ENCODE measurements at places on chromosomes 3 and 15.
A peak's percentile ranks its signal among the peaks of the same experiment; 100 is the strongest.

GRCh38 chr15:72515591-72516389, 41.7 kb downstream of the ARIH1 start:
- no peak for DNase-seq

DNA sequence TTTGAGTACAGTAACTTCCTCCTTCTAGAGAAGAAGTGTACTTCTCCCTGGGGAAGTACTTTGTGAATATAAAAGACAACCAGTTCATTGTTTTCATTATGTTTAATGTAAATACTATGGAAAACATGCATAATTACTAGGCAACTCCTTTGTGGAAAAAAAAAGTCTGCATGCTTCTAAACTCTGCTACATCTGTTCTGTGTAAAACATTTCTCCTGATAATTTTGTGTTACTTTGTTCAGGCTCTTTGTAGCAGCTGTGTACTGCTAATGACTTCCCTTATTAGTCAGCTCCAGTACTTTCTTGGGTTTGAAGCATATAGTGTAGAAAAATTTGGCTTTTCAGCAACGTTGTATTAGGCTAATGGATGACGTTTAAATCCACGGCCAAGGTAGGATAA, 111.6 kb downstream of the FEZF2 start:
- no peak for DNase-seq

- DNase-seq = no peak
Measured at GRCh38 chr3:64266983-64267382, 41.7 kb upstream of the PRICKLE2 start.

DNA sequence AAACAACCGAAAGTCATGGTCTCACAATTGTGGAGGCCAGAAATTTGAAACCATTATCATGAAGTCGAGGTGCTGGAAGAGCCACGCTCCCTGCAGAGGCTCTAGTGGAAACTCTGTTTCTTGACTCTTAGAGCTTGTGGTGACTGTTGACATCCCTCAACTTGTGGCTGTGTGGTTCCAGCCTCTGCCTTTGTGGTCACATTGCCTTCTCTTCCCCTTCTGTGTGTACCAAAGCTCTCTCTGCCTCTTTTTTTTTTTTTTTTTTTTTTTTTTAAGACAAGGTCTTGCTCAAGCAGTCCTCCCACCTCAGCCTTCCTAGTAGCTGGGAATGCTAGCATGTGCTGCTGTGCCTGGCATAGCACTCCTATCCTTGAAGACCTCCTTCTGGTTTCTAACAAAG, 48.7 kb upstream of the CRTC3 start:
- peak; percentile 12 for DNase-seq

GRCh38 chr15:69475769-69476358, 23.2 kb downstream of the RPLP1 start:
- peak; percentile 66 for DNase-seq

- DNase-seq = no peak
Measured at GRCh38 chr3:29802057-29802456, 521.2 kb downstream of the RBMS3 start.

DNA sequence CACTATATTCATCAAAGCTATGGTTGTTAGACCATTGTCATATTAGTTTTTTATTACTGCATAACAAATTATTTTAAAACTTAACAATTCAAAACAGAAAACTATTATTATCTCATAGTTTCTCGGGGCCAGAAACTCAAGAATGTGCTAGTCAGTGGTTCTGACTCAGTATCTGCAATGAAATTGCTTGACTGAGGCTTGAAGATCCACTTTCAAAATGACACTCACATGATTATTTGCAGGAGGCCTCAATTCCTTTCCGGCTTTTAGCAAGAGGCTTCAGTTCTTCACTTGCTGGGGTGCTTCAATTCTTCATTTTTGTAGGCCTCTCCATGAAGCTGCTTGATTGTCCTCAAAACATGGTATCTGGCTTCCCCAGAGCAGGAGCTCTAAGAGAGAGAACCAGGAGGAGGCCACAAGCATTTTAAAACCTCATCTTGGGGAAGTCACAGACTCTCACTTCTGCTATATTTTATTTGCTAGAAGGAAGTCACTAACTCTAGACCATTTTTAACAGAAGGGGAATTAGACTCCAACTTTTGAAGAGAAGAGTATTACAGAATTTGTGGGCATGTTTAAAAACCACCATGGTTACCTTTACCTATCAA, 383.7 kb downstream of the MFSD1 start:
- no peak for DNase-seq

- no peak for DNase-seq
Measured at GRCh38 chr15:88704791-88705768, 66.3 kb downstream of the ISG20 start.

DNA sequence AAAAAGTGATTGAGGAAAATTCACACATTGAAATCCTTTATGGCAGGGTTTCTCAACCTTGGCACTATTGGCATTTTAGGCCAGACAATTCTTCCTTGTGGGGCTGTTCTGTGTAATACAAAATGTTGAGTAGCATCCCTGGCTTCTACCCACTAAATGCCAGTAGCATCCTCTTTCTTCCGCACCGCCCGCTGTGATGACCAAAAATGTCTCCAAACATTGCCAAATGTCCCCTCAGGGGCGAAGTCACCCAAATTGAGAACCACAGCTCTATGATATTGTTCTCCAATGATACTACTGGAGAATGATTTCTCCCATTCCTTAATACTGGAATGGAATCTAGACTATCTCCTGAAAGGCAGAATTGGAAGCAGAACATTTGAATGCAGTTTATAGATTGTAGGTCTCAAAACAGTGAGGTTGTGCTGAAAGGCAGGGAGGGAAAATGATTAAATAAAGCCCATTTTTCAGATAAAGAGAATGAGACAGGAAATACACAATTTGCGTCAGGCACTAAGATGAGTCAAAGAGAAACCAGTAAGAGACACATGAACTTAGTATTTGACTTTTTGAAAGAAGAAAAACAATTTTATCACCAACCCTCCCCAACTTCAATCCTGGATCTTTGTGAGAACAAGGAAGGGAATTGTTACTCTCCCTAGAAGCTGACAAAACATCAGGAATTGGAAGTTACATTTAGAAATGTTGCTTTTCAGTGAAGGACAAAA, 101.6 kb upstream of the TNIK start:
- DNase-seq = no peak

DNA sequence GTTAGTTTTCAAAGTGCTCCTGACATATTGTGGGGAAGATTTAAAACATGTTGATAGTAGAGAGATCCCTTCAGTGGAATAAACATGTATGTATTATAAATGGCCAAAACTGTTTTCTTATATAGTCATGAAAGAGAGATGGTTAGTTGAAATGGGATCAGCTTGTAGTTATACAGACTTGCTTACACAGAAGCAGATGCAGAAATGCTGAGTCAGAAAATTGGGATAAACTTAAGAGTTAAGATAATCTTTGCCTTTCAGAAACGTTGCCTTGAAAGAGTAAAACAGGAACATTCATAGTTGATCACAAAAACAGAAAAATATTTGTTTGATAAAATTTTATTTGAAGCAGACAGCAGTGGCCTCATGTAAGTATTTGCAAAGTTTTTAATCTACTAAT, 433.2 kb upstream of the BCHE start:
- no peak for DNase-seq

DNA sequence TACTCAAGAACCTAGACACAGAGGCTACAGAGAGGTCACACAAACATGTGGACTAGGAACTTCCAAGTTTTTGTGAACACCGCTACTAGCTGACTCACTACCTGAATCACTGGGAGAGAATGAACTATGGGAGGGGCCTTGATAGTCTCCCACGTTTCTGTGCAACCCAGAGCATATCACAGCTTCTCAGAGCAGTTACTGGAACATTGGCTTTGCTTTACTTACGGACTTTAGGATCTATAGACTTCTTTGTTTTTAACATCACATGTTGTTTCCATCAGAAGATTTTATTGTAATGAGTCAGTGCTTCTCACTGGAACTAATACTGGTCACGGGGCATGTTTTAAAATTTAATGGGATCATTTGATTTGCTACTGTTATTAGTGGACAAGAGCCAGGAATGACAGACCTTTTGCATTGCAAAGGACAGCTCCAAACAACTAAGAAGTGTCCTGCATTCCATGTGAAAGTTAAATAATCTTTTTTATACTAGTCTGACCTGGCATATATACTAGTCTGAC, 35.6 kb downstream of the RTP4 start:
- no peak for DNase-seq

GRCh38 chr3:66097647-66098046, 58.9 kb upstream of the MAGI1 start:
- no peak for DNase-seq

DNA sequence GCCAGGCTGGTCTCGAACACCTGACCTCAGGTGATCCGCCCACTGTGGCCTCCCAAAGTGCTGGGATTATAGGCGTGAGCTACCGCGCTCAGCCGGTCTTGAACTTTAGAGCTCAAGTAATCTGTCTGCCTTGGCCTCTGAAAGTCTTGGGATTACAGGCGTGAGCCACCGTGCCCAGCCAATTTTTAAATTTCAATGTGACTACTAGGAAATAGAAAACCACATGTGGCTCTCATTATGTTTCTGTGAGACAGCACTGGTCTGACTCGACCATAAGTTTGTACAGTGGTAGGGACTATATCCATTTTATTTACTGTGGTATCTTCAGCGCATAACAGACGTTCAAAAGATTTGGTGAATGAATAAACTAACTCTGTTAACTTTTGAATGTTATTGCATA, 9.1 kb downstream of the ZFAND6 start:
- DNase-seq = no peak

DNA sequence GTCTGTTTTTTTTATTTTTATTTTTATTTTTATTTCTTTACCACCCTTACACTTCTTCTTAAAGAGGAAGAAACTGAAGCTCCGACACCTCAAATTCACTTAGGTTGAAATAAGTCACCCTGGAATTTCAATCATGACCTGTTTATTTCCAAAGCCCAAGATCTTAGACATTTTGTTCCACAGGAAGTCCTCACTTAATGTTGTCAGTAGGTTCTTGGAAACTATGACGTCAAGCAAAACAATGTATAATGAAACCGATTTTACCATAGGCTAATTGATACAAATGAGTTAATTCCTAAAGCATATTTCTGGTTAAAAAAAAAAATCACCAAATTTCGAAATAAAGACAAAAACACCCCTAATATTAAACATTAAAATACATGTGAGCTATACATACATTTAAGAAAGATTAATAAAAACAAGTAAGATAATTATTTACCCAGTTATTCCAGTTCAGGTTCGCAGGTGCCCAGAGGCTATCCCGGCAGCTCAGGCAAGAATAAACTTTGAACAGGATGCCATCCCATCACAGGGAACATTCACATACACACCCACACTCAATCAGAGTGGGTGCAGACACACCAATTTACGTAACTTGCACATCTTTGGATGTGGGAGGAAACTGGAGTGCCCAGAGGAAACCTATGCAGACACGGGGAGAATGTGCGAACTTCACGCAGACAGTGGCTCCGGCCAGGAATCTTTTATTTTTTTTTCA, 391.0 kb downstream of the RAP2B start:
- DNase-seq = no peak

- peak; percentile 78 for DNase-seq
Measured at GRCh38 chr3:46987743-46988401, 8.4 kb downstream of the NBEAL2 start.

- no peak for DNase-seq
Measured at GRCh38 chr3:113741086-113741485, 5.0 kb downstream of the NAA50 start.

- DNase-seq = no peak
Measured at GRCh38 chr3:65793495-65794200, 245.1 kb downstream of the MAGI1 start.

- no peak for DNase-seq
Measured at GRCh38 chr3:152185891-152186630, 82.7 kb upstream of the MBNL1 start.

DNA sequence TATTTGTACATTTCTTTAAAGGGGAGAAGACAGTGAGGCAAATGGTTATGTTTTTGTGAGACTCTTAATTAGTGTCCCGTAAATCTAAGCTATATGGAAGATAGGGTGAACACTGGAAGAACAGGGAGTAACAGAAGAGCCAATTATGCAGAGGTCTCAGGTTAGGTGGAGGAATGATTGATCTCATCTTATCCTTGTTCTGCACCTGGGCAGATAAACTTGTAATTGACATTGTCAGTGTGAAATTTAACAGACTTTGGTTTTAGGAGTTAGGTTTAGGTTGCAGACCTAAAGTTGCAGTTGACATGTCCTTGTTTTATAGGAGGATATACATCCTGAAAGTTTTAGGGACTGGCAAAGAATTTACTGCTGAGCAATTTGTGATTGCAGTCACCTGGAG, 3.1 kb upstream of the TWF2 start:
- no peak for DNase-seq

DNA sequence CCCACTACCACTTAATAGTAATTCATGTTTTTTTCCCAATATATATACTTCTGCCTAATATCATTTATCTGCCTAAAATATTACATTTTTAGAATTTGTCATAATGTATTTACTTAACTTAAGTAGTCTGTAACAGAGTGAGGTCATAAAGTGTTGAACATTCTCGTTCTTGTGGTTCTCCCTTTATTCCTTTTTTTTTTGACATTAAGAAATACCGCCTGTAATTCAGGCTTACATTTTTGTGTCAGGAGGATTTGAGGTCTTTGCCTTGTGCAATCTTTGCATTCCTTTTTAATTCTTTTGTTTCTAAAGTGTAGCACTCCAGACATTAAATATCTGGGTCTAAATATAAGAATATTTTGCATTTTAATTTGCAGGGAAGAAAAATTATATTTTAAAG, 315.4 kb downstream of the PTPRG start:
- DNase-seq = no peak

DNA sequence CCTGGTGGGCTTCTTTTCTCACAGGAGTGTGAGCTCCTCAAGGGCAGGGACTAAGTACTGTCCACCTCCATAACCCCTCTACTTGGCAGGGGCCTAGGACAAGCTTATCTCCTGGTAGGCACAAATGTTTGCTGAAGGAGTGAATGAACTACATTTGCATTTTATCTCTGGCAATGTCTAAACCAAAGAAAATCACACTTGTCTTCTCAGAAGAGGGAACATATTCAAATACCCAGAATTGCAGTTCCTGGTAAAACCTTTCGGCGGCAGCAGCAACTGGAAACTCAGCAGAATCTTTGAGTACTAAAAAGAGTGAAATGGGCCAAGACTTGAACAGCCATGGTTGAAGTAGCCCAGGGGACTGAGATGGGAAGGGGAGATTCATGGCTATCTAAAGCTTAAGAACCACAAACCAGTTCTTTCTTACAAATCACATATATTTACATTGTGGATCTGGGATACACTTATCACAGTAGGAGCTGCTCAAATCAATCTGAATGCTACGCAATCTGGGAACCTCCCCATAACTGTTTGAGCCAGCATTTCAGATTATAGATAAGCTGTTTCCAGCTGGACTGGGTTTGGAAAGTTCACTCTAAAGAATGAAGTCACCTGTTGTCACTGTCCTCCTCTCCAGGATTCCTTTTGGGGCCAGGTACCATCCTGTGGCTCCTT, 18.7 kb upstream of the PTPN9 start:
- no peak for DNase-seq

DNA sequence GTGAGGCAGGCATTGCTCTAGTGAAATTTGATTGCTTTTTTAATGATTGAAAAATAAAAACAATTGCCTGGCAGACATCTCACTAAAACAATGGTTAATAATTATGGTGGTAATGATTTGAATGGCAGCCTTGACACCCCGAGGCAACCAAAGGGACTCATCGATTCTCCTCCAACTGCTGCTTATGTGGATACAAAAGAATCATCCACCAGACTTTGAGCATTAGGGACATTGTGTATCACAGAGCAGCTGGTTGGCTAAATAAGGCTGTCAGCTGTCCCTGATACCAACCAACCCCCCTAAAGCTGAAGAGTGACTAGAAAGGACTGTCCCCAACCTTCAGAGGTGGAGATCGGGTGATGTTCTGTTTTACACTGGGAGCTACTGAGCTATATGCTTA, 1.7 kb upstream of the CD47 start:
- no peak for DNase-seq

Data from activated T-cell treated with anti-CD3 and anti-CD28 coated beads for 48 hours (primary cell).